Activated CD4-positive, CD25-positive, alpha-beta regulatory T cell treated with anti-CD3 and anti-CD28 coated beads, Interleukin-2, amount 50 U/mL, for 72 hours (primary cell): ENCODE measurements at places on chromosomes 6 and 20.

DNA sequence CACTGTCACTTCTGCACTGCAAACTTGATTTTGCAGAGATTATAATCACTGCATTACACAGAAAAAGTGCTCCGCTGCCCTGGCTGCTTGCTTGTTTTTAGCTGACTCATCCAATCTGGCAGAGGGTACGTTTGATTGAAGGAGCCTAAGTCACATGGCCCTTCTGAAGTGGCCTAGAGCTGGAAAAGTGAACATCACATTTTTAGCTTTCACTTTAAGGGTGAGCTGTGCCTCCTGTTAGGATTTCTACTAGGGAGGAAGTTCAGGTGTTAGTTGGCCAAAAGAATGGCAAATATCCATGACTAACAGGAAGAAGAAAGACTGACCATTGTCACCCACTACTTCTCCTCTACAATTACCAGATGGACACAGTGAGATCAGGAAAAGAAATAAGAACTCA is 889.1 kb upstream of the MAP3K7 start:
- DNase-seq: no peak

- DNase-seq: no peak
These were observed 64.7 kb upstream of the MTHFD1L start for GRCh38 chr6:150800674-150801314.

GRCh38 chr6:82172594-82172993 is 75.0 kb downstream of the IBTK start:
- no peak for DNase-seq

- DNase-seq: no peak
These were observed 3.9 kb upstream of the ZBP1 start for GRCh38 chr20:57624124-57624523.

GRCh38 chr6:103079867-103080266 is 1686.4 kb downstream of the GRIK2 start:
- no peak for DNase-seq

GRCh38 chr20:53390770-53391169 is 202.9 kb downstream of the ZNF217 start:
- DNase-seq: no peak

DNA sequence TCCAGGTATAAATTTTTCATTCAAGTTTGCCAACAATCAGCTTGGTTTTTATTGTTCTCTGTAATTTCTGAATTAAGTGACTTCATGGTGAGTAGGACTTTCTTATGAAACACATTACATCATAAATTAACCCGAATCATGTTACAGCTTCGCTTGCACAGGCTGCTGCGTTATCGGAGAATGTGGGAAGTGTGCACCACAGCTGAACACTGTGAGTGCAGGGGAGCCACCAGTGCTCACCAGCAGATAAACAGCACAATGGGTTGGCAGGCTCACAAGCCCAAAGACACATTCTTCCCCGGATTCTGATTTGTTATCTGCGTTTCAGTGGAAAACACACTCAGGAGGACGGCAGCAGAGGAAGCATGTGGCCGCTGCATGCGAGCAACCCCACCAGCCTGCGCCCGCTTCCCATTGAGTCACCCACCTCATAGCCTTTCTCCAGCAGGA is 121.1 kb downstream of the GMDS start:
- DNase-seq: no peak
